Vagina (tissue), 2 donors: ENCODE measurements at places on chromosomes 13 and 19.

DNA sequence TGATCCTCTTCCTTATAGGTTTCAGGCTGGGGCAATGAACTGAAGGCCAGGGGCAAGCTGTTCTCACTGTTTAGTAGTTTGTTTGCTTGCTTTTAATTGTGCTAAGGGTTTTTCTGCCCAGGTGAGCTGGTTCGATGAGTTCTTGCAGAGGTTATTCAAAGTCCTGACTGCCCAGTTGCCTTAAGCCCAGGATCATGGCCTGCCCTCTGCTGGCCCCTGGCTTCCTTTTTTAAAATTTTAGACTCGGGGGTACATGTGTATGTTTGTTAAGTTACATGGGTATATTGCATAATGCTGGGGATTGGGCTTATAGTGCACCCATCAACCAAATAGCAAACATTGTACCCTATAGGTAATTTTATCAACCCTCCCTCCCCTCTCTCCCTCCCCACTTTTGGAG, 65.7 kb downstream of the ZNF536 start:
- no peak for DNase-seq

DNA sequence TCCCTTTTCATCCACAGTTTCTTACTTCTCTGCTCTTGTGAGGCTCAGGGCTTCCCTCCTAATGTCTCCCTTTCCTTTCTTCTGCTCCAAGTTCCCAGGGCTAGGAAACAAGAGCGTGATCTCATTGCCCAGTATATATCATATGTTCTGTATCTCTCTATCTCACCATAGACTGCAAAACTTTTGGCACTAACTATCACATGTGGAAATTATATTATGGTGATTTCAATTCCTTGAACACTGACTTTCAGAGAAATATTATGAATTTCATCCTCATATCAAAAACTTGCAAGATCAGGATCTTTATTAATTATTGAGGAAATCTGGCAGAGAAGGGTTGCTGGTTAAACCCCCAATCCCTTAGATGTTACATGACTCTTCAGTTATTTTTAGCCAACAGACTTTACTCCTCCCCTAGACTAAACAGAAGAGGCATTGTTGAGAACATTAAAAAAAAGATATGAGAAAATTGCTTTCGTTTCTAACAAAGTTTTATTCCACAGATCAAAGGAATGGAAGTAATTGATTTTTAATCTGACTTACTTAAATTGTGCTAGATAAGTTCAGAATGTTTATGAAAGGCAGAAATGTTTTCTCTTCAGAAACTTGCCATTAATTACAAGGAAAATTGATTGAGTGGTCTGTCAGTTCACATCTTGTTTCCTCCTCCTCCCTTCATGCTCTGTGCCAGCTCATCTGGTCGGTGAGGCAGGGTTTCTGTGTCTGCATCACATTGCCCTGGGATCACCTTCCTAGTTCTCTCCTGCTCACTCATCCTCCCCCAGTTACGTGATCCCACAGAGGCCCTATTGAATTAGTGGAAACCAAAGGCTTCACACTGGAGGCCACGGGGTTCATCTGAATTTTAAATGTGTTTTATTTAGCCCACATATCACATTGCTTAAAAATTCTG, 378.5 kb downstream of the LMO7 start:
- DNase-seq, result no peak

GRCh38 chr19:58586133-58586765, 13.1 kb upstream of the MZF1 start:
- no peak for DNase-seq

DNA sequence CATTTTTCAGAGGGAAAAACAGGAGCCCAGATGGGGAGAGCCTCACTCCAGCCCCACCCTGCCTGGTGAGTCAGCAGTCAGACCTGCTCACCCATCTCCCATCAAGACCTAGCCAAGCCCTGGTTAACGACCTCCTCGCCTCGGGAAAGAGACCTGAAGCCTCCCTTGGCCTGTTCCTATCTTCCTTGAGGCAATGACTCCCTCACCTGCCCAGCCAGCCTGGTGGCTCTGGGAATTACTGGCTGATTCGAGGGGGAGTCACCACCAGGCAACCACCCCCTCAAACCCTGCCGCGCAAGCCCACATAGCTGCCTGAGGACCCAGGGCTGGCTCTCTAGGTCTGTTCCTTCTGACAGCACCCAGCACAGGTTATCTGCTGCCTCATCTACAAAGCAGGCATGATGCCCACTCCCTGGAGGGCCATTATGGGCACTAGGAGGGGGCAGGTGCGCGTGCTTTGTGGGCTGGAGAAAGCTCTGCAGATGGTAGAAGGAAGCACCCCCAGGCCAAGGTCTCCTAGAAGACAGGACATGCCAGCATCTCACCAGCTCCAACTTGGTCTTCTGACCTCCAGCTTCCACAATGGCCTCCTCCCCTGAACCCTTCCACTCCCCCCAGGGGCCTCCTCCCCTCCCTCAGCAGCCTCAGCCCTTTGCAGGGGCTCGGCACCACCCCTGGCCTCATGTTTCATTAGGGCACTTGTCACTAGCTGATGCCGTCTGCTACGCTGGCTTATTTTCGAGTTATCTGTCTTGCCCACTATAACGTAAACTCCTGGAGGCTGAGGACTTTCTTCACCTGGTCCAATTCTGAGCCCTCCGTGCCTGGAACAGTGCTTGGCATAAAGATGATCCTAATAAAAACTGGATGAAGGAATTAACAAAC, 10.4 kb downstream of the DEDD2 start:
- DNase-seq, result no peak

DNA sequence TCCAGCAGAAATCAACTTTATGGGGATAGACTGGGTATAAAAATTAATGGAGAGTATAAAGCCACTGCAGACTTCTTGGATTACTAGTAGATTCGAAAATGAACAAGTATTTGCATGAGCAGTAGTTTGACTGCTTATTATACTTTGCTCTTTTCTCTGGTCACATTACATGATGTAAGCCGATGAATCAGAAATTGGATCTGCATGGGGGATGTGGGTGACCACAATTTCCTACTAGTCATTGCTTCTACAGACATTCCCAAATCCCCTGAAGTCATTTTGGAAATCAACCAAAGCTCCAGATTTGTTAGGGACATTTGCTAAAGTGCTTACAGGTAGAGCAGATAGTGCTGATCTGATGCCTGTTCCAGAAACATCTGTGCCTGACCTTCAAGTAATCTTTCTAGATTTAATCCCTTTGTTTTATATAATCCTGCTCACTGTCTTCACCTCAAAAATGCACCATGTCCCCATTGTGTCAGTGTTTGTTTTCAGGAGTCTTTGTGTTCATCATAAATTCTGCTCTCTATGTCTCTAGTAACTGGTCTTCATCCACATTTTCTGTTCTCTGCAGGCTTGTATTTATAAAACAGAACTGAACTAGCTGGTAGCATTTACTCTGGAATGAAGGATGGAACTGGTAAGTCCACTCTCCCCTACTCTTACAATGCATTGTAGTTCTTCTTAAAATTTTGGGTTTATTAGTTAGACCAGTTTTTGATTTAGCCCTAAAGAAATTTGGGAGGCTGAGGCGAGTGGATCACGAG, 201.5 kb upstream of the CSNK1A1L start:
- DNase-seq, result no peak

DNA sequence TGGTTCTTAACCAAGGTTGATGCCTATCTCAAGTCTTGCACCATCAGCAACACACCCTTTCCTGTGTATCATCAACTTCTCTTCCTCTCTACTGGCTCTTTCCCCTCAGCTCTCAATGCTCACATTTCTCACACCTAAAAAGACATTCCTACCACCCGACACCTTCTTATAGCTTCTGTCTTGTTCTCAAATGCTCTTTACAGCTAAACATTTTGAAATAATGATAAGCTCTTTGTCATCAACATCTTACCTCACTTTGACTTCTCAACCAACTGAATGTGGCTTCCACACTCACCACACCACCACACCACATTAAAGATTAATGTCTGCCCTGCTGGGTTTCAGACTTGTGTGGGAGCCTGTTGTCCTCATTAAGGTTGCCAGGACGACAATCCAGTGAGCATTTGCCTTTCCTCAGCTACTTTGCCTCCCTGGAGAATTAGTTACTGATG, 67.8 kb downstream of the RXFP2 start:
- no peak for DNase-seq

DNA sequence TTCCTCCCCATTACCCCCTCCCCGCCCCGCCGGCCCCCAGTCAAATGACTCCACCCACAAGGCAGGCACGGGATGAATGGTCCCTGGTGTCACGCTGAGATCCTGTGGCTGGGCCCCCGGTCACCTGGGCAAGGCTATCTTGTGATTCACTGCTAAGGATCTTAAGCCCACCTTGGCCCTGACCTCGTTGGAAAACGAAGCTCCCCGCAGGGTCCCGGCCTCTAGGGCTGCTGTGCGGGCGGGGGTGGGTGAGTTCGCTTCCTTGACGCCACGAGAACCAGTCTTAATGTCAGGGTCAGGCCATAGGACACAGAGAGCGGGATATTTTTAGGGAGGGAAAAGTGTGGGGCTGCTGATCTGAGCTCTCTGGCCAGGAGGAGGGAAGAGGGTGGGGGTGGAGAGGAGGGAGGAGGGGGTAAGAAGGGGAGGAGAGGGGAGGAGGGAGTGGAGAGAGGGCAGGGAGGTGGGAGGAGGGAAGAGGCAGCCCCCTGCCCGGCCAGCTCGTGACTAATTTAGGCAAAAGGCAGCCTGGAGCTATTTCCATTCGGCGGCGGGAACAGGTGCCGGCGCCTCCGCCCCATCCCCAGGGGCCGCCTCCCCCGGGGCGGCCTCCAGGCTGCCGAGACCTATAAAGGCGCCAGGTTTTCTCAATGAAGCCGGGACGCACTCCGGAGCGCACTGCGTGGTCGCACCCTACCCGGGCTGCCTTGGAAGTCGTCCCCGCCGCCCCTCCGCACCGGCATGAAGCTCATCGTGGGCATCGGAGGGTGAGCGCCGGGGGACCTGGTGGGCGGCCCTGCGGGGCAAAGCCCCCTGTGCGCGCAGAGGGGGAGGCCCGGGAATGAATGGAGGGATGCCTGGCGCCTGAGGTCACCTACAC, at the start of gene NMRK2:
TSS of gene NMRK2 (plus strand) at position 139 of the 880 bp plus-strand sequence. CDS start at position 742, 603 bp downstream.
- DNase-seq, result no peak

- no peak for DNase-seq
Measured at GRCh38 chr13:26061256-26061655, 9.4 kb upstream of the SHISA2 start.

DNA sequence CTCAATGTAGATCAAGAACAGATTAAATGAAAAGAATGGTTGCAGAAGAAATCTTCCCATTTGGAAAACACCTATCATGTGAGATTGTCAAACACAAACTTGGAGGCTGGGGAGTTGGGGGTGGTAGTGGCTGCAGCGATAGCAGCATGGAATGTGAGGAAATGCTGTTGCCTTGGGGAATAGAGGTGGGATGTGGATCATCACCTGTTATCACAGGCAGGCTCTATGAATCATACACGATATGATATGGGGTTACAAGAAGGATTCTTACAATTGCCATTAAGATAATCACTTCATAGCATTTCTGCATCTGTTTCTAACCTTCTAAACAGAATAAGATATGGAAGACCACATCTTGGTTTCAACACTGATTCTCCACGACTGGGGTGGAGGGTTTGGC, 88.7 kb downstream of the RNASEH2B start:
- DNase-seq, result no peak

GRCh38 chr13:26558987-26559386, 1.5 kb downstream of the WASF3 start:
- DNase-seq, result no peak

DNA sequence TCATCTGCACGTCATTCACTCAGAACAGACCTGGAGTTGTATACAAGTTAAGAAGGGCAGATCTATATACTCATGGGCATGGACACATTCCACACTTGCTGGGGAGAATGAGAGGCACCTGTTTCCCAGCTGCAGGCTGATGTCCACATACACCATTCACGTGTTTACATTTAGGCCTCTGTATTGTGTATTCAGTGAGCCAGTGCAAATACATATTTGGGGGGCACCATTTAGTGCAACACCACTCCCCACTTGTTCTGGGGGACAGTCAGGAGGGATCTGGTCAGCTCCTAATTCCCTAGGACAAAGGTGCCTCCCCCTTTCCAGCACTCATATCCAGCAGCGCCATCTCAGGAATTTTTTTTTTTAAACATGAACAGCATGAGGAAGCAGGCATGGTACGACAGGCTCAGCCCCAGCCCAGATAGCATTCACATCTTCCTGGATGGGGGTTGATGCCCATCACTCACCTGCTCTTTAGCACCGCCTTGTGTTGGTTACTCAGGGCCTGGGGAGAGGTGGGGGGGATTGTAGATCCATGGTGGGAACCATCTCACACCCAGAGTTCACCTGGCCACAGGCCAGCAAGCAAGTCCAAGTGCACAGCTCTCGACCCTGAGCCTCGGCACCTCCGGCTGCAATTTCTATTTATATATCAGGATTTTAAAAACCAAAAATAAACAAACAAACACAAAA, 56.9 kb upstream of the ZNF254 start:
- no peak for DNase-seq

GRCh38 chr19:24073807-24074206, 13.2 kb upstream of the ZNF254 start:
- DNase-seq, result no peak
